A172 (cell line): ENCODE measurements at places on chromosomes 11 and 22. TPM values are rescaled to one million over a fixed set of nuclear protein-coding genes. Genes with fewer than 3 reads are reported as not detected.

BIK gene
- 6.3 and 8.6 TPM in 2 replicates for total RNA-seq

- no peak for DNase-seq
Measured at GRCh38 chr11:29124470-29124869, 892.4 kb downstream of the KCNA4 start.

DNA sequence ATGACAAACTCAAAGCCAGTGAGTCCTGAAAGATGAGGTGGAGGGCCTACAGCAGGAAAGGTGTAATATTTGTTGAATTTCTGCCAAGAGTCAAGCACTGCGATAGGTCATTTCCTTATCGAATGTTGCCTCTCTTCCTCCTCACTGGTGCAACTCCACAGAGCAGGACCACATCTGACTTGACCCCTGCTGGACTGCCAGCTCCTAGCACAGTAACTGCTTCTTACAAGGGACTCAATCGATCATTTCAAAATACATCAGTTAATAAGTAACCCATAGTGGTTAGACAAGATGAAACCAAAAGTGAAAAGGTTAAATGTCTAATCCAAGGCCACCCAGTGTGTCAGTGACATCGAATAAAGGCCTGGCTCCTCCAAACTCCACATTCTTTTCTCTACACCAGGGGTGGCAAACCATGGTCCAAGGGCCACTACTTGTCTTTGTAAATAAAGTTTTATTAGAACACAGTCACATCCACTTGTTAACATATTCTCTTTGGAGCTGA, 98.5 kb upstream of the CSNK2A3 start:
- DNase-seq, result peak; percentile 43

DNA sequence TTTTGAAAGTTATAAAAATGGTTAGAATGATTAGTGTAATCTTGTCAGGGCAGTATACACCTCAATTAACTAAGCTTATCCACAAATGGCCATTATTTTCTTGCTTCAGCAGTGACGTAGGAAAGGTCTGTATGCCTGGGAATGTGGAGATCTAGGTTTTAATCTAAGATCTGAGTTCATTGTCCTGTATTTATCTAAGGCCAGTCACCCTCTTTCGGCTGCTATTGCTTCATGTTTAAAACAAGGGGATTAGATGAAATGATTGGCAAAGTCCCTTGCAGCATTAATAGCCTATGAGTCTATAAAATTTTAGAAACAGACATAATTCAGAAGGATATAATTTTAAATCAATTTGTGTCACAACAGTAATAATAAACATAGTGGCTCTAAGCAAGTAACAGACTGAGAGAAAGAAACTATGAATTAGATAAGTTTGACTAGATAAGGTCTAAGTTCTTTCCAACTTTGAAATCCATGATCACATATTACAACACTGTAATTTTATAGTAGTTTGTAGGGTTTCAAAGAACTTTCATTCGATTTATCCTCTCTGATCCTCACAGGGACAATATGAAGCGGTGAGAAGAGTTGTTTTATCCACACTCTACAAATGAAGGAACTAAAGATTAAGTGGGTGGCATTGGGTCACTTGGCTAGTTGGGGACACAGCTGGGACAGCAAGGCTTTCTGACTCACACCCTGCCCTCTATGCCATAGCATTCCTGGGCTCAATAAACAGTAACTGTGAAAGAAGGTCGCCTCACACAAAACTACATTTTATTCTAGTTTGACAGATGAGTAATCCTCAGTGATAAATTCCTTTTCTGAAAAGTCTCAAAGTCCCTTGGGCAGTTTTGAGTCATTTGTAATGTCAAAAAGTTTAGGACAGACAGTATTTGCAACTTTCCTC, 60.6 kb upstream of the RDX start:
- peak; percentile 80 for DNase-seq

GRCh38 chr11:34656062-34656720, 35.3 kb downstream of the EHF start:
- DNase-seq, result no peak

DNA sequence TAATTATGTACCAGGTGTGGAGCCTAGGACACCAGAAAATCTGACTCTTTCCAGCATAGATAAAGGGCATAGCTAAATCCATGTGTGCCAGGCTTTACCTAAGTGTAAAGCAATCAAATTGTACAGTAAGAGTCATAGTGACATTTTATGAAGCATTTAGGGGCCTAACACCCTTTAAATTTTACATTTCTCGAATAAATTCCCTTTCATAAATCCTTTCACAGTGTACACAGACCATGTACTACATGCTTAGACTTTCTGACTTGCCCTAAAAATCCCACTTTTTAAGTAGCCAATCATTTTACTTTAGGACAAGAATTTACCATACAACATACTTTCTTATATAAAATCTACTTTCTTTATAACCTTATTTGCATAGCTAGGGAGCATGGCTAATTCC, 727.6 kb upstream of the LUZP2 start:
- no peak for DNase-seq

DNA sequence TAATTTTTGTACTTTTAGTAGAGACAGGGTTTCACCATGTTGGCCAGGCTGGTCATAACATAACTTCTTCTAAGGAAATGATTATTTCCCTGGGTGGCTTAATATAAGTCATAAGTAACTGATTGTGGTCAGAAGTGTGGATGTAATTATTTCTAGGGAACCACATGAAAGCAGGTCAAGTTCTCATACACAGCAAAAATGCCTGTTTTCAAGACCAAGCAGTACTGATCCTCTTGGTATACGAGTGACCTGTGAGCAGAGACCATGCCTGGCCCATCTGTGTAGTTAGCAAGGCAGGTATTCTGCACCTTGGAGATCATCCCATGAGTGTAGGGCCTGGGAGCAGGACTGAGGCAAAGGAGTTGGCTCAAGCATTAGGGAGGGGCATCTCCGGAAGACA, 32.5 kb upstream of the NUCB2 start:
- no peak for DNase-seq

ANGPTL5 gene
- total RNA-seq, result not detected in 2 replicates

SERHL2 gene
- not detected in 2 replicates for total RNA-seq

- peak; percentile 96 for DNase-seq
Measured at GRCh38 chr11:19890308-19890707, 177.7 kb downstream of the NAV2 start.

PTPRCAP gene
- 1.5 and 2.3 TPM in 2 replicates for total RNA-seq

MRGPRX3 gene
- total RNA-seq, result not detected in 2 replicates

DNA sequence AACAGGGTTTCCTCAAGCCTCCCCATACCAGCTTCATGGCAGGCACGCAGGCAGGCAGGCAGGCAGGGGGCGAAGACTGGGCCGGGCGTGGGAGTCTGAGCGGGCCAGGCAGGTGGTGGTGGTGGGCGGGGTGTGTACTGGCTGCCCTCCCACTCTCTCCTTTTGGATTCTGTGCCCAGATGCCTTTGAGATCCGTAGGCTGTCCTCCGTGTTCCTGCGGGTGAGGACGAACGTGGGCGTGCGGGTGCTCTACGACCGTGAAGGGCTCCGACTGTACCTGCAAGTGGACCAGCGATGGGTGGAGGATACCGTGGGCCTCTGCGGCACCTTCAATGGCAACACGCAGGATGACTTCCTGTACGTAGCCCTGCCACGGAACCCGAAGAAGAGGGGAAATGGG, 23.0 kb downstream of the OTOG start:
- no peak for DNase-seq

DNA sequence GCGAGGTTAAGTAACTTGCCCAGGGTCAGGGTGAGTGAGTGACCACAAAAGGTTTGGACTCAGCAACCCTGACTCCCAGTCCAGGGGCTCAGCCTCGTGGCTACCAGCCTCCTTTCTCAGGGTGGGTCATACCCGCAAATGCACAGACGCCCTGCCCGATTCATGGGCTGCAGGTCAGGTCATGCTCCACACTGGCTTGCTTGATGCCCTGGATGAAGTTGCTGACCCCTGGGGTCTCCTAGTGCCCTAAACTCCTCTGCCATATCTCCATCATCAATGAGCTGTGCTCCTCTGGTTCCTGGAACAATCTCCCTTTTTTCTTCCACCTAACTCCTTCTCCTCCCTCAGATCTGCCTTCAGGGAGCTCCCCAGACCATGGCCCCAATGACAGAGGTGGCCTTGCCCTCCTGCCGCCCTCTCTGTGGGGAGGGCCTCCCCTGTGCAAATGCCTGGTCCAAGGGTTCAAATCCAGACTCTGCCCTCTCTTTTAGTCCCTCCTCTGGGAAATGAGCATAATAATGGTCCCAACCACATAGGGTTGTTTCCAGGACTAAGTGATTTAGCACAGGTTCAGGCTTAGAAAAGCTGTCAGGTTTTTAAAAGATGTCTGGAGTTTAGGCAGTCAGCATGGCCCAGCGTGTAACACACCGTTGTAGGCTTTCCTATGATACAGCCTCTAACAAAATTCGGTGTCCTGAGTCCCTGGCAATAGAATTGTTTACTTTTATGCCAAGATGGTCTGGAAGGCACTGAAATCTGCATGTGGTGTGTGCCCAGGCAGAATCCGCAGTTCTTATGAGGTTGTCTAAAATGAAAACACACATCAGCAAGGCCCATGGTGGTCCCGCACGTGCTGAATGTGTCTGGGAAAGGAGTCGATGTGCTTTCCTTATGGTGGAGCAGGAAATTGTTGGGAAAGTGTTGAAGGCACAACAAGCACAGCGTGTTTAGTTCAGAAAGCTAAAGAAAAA, 63.6 kb downstream of the CD82 start:
- DNase-seq, result no peak

UQCC3 gene
- 13.8 and 17.7 TPM in 2 replicates for total RNA-seq

- no peak for DNase-seq
Measured at GRCh38 chr11:60873533-60873932, 6.2 kb downstream of the ZP1 start.

SAA1 gene
- total RNA-seq, result 60.9 and 71.0 TPM in 2 replicates

MMP7 gene
- total RNA-seq, result 0.28 TPM in 1 of 2 replicates, not detected in the other

- DNase-seq, result no peak
Measured at GRCh38 chr11:101129203-101129943, at the start of gene PGR. Gene PGR (minus strand): TSS chr11:101129813. CDS start chr11:101129070, 743 bp downstream.

DNA sequence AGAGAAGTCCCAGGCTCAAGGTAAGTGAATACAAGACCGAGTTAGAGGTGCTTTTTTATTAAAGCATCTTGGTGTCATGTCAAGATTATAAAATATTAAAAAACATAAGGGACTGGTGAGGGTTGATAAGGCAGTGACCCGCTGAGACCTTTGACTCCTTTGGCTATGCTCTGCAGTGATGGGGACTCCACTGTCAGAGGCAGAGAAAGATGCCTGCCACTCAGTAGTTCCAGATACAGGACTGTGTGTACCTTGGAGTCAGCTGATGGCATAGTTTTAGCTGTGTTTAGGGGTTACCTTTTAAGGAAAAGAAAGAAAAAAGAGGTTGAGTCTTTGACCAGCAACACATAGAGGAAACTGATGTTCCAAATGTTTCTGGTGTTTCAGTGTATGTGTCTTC, 40.8 kb downstream of the SHISA8 start:
- no peak for DNase-seq

TMEM191B gene
- 0.55 TPM in 1 of 2 replicates, not detected in the other for total RNA-seq

DNA sequence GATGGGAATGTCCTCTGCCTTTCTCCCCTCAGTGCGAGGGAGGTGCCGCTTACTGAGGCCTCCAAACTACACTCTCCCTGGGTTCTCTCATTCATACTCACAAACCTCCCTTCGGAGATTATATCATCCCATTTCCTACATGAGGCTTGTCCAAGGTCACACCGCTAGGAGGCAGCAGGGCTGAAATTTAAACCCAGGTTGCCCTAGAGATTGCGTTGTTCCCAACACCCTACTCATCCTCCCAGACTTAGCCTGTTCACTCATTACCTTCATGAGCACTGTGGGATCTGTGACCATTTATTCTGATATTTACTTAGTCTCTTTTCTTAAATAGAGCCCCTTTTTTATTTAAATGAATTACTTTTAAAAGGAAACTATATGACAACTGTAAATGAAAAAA, 31.1 kb downstream of the SDHAF2 start:
- DNase-seq, result no peak

DNA sequence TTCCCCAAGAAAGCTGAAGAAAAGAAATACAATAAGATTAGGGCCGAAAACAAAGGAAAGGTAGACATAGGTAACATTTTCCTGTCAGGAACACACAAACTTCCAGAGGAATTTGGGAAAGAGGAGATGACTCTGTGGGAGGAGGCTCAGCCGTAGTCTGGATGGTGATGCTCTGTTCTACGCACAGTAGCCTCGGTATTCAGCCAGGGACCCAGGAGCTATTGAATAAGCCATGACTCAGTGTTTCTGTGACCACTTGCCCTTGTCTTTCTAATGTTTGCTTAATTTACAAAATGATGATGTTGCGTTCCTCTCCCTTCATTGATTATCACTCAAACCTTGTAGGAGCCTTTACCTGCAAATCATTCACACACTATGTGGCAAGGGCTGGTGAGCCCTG, 745.0 kb downstream of the NTM start:
- DNase-seq, result no peak

RFPL2 gene
- total RNA-seq, result not detected in 2 replicates

GNB1L gene
- total RNA-seq, result 8.9 and 9.6 TPM in 2 replicates

GRCh38 chr11:103585911-103586310, 450.5 kb upstream of the DDI1 start:
- no peak for DNase-seq

- no peak for DNase-seq
Measured at GRCh38 chr22:49490692-49491091, 337.0 kb downstream of the BRD1 start.

DNA sequence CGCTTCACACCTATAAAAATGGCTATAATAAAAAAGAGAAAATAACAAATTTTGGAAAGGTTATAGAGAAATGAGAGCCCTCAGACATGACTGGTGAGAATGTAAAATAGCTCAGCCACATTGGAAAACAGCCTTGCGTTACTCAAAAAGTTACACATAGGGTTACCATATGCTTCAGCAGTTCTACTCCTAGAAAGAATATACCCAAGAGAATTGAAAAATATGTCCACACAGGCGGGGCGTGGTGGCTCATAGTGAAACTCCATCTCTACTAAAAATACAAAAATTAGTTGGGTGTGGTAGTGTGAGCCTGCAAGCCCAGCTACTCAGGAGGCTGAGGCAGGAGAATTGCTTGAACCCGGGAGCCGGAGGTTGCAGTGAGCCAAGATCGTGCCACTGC, 7.6 kb upstream of the JHY start:
- no peak for DNase-seq

DNA sequence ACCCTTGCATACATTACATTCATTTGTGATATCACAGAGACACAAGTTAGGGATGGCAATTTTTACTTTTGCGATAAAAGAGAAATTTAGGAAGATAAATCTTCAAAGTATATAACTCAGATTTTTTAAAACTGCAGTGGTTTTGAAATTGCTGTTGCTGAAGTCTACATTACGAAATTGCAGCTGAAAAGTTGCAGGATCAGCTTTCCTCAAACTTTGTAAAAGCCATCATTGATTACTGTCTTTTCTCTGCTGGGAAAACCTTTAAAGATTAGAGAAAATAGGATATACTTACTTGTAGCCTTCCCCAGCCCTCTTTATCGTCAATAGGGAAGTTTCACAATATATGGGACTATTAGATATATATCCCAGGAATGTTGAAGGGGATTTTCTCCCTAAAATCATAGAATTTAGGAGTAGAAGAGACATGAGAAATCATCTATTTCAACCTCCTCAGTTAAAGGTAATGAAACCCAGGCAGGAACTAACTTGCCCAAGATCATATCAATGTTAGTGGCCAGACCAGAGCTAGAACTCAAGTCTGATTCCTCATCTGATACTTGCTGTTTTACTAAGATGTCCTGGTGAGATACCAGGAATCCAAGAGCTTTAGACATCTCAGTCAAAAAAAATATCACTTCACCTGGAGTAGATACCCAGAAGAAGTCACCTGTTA, 10.4 kb upstream of the AGBL2 start:
- DNase-seq, result no peak
